ENCODE measurements at places on chromosomes 5 and 9.

DNA sequence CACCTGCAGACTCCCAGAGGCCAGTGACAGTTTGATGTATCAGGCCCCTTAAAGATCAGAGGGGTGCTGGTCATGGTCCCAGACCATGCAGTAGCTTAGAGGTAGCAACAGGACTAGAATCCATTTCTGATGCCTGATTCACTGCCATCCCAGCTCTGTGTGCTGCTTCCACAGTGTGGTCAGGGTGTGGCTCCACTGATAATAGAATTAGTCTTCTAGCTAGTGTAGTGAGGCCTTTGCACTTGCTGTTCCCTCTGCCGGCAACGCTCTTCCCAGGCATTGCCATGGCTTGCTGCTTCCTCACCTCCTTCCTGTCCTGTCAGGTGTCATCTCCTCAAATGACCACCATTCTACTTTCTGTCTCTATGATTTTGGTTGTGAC lies 15.8 kb downstream of the PPARGC1B start:
- no peak for DNase-seq

DNA sequence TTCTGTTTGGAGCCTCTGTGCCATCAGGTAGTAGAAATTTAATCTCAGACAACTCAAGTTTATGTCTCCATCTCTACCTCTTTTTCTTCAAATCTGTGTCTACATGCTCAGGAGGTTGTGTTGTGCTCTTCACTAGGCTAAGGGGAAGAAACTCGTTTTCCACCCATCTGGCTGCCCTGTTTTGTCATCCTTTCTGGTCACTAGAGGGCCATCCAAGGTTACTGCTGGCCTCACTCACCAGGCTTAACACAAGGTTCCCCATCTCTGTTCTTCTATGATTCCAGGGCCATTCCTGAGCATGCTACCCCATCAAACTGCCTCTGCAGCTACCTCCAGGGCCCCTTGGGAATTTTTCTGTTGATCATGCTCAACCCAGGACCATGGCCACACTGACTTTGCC lies 213.3 kb upstream of the FBXL7 start:
- DNase-seq, result no peak

DNA sequence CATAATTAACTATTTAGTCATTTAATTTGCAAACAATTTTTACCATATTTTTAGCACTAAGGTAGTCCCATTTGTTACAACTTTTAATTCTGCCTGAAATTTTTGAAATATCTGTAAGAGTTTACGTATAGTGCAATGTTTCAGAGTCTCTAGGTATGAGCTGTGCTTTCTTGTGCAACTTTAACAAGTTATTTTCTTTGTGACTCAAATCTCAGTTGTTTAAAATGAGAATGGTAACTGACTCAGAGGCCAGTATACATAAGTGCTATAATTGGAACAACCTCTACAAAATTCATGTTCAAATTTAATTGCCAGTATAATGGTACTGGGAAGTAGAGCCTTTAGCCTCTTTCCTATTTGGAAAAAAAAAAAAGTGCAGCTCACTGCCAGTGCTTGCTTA lies 14.2 kb upstream of the ZNF883 start:
- DNase-seq, result no peak

GRCh38 chr5:145681686-145682085 lies 153.5 kb downstream of the PRELID2 start:
- peak; percentile 84 for DNase-seq

- no peak for DNase-seq
Measured at GRCh38 chr5:2399096-2399495, 352.4 kb downstream of the IRX2 start.

GRCh38 chr5:171771856-171772255 lies 13.8 kb upstream of the SMIM23 start:
- no peak for DNase-seq

DNA sequence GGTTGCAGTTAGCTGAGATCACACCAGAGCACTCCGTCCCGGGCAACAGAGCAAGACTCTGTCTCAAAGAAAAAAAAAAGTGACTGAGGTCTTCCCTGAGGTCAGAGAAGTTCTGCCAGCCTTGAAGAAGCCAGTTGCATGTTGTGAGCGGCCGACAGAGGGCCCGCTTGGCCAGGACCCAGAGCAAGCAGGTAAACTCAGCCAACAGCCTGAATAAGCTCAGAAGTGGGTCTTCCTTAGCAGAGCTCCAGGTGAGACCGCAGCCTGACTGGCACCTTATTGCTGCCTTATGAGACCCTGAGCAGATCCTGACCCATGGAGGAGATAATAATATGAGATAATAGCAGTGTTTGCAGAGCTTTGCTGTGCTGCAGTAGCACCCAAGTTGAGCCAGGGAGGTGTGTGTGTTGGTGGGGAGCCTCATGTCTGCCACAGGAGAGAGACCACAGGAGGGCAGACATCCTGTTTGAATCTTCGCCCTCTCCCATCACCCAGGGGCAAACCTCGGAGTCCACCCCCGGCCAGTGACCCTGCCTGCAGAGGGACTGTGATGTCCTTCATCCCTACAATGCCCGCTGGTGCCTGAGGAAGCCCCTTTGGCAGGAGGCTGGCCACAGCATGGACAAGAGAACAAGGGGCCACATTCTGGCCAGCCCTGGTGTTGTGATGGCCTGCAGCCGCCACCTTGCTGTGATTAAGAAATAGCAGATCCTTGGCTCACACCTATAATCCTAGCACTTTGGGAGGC lies 10.8 kb upstream of the BARX1 start:
- DNase-seq, result no peak

- no peak for DNase-seq
Measured at GRCh38 chr9:95551406-95551805, 34.6 kb upstream of the PTCH1 start.

DNA sequence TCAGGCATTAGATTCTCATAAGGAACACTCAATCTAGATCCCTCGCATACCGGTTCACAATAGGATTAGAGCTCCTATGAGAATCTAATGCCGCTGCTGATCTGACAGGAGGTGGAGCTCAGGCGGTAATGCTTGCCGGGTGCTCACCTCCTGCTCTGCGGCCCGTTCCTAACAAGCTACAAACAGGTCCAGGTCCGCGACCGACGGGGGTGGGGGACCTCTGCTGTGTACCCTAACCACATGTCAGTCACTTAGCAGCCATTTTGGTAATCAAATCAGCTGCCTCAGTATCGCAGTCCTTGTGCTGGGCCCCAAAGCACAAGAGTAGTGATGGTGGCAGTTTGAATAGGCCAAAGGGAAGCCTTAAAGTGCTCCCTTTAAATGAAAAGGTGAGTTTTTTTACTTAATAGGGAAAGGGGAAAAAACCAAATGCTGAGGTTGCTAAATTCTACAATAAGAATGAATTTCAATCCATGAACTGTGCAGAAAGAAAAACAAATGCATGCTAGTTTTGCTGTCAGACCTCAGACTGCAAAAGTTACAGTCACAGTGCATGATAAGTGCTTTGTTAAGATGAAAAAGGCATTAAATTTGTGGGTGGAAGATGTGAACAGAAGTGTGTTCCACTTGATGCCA lies 67.0 kb upstream of the TNPO1 start:
- DNase-seq, result no peak

DNA sequence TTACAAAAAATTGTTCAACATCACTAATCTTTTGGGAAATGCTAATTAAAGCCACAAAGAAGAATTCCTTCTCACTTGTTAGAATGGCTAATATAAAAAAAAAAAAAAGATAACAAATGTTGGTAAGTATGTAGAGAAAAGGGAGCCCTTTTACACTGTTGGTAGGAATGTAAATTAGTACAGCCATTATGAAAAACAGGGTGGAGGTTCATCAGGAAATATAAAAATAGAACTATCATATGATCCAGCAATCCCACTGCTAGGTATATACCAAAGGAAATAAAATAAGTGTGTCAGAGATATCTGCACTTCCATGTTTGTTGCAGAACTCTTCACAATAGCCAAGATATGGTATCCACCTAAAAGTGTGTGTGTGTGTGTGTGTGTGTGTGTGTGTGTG lies 83.5 kb upstream of the RGMB start:
- no peak for DNase-seq

DNA sequence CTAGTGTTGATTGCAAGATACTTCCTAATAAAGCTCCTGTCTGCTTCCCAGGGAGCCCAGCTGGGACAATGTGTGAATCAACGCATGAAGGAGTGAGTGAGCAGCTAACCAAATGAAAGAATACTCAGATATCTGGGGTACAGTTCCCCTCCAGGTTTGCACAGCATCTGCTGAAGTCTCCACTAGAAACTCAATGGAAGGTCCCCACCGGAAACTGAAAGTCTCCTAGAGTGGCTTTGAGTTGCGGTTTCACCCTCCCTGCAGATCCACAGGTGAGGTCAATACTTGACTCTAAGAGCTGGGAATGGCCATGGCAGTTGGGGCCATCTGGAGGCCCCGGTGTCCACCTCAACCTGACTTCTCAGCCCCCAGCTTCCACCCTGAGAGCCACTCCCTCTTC lies 198.2 kb upstream of the MSX2 start:
- no peak for DNase-seq

DNA sequence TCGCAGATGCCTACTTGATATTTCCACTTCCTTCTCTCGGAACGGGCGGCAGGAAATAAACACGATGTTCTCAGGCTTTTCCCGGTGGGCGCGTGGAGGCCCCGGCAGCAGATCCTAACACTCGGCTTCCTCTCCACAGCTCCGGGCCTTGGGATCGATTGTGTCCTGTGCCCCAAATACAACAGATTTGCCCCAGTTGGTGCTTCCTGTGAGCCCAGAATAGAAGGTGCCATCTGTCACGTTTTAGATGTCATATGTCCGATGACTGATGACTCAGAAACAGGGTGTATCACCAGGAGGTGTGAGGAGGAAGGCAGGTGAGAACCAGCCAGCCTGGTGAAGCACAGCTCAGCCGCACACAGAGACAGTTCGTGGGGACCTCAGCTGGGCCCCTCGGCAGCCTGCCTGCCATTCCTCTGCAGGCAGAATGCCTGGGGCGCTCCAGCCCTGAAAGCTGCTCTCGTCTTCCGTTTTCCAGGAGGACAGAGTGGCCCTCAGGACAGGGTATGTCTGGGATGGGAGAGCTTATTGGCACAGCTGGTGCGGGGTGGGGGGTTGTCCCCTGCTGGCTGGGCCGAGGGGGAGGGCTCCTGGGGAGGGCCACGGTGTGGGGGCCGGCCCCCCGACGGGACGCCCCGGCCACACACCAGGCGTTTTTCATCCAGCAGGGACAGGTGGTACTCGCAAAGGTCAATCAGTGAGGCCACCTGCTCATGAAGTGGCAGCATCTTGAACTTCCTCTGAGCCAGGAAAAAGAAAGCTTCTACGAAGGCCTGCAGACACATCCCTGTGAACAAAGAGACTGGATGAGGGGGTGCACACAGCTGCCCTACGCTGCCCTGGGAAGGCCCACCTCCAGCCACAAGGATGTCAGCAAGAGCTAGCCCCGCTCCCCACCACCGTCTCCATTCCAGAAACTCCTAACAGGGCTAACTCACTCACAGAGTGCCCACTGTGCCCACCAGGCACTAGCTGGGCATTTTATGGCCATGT lies 171.0 kb downstream of the DAB2IP start:
- DNase-seq, result peak; percentile 57

DNA sequence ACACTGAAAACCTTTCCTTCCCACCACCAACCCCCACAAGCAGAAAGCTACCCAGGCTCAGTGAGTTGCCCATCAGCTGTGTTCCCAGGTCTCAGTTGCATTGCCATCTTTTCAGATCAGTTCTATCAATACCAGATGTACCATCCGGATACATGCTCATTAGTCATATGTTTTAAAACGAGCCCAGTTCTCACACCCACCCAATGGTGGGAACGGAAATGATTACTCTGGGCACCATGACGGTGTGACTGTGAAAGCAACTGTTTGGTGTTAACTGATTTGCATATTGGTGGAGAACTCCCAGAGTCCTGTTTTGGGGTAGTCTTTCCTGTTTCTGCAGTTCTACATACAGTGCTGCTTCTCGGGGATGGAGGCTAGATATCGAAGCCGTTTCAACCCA lies 212.3 kb downstream of the TRIM36 start:
- no peak for DNase-seq

DNA sequence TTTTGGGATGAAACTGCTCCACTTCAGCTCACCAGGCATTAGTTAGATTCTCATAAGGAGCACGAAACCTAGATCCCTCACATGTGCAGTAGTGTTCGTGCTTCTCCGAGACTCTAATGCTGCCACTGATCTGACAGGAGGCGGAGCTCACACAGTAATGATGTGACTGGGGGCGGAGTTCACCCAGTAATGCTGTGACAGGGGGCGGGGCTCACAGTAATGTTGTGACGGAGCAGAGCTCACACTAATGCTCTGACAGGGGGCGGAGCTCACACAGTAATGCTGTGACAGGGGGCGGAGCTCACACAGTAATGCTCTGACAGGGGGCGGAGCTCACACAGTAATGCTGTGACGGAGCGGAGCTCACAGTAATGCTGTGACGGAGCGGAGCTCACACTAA lies 27.1 kb upstream of the LRRC14B start:
- DNase-seq, result no peak

- no peak for DNase-seq
Measured at GRCh38 chr5:1494780-1495524, 28.8 kb downstream of the LPCAT1 start.

- peak; percentile 25 for DNase-seq
Measured at GRCh38 chr9:133513214-133514100, 11.3 kb downstream of the MYMK start.

DNA sequence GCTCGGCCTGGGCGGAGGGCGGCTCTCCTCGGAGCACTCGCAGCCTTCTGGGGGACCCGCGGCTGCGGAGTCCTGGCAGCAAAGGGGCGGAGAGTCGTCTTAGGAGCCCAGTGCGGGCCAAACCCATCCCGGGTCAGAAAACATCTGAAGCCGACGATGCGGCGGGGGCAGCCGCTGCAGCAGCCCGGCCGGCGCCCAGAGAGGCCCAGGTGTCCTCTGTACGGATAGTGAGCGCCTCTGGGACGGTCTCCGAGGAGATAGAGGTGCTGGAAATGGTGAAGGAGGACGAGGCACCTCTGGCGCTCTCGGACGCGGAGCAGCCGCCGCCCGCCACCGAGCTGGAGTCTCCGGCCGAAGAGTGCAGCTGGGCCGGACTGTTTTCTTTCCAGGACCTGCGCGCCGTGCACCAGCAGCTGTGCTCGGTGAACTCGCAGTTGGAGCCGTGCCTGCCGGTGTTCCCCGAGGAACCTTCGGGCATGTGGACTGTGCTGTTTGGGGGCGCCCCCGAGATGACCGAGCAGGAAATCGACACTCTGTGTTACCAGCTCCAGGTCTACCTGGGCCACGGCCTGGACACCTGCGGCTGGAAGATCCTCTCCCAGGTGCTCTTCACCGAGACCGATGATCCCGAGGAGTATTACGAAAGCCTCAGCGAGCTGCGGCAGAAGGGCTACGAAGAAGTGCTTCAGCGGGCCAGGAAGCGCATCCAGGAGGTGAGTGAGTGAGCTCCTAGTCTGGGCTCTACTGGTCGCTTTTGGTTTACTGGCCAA lies 1.2 kb downstream of the JMY start:
- no peak for DNase-seq

GRCh38 chr9:110029429-110029955 lies 178.5 kb downstream of the C9orf152 start:
- no peak for DNase-seq

GRCh38 chr5:3963652-3964051 lies 368.0 kb downstream of the IRX1 start:
- DNase-seq, result no peak

GRCh38 chr5:178248750-178249149 lies 16.1 kb upstream of the PHYKPL start:
- DNase-seq, result no peak
